H7 (cell line): ENCODE measurements at places on chromosomes 4 and X. TPM values are rescaled to one million over a fixed set of nuclear protein-coding genes. Genes with fewer than 3 reads are reported as not detected.

GRCh38 chrX:29627833-29628232 is 587.5 kb upstream of the MAGEB2 start:
- DNase-seq: no peak

DNA sequence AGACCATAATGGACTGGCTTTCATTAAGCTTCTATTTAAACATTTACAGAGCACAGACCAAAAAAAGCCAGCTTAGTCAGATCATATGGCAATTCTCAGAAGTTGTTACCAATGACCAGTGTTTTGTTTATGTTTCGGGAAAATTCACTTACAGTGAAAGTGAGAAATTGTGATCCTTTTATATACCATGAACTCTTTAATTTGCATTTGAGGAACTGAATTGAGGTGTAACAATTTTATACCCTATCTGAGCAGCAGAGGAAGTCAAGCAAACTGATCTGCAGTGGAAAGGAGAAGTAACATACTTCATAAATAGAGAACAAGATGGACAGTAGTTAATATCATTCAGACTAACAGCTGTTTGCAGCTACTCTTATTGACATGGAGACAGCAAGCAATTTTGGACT is 97.1 kb downstream of the TMA16 start:
- DNase-seq: no peak

GRCh38 chr4:102713096-102713495 is 47.7 kb downstream of the MANBA start:
- no peak for DNase-seq

DNA sequence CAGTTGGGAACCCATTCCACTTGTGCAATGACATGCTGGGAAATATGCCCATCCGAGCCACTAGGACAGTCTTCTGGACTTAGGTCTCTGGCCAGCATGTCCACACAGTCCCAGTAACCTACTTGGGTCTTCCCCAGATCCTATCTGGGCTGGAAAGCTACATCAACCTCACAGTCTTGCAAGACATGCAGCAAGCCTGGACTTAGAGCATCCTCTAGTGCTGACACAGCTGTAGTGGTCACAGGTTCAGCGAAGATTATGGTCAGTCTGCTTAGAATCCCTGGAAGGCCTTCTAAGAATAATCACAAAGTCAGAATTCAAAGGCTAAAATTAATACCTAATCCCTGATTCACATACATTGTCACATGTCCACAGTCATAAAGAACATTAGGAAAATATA is 842.7 kb downstream of the STPG2 start:
- DNase-seq: no peak

- no peak for DNase-seq
Measured at GRCh38 chrX:122464341-122464740, 719.7 kb upstream of the GRIA3 start.

GRCh38 chrX:318739-319578 is at the start of gene GTPBP6:
Gene GTPBP6, minus strand, starts transcription at chrX:318796. Its CDS starts 9 bp downstream, at chrX:318787.
- peak; percentile 98 for DNase-seq

DNA sequence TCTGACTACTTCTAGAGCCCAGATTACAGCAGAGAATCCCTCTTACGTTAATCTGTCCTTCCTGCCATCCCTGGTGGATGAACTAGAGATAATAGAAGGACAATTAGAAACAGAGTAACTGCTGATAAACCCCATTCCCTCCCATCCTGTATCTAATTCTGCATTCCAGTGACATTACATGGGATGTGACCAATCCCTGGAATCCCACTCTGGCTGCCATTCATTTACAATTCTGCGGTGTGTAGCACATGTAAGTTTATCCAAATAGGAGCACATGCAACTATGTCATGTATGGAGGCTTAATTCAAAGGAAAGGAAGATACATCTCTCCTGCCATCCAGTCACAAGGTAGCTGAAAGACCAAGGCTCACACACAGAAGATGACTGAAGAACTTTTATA is 339.5 kb downstream of the GPAT3 start:
- no peak for DNase-seq

DNA sequence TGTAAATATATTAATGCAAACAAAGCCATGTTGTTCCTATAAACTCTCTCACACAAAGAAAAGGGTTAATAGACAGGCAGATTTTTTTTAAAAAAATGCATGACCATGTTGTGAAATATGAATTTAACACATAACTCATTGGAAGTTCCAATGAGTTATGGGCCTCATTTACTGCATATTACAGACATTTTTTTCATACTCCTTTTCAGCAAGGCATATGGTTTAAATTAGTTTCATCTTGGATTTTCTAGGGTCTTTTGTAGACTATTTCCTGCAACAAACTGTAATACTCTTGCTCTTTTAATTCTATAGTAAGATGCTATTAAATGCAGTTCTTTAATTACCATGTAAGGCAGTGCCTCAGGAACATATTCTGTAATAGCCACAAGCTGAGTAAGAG is 323.1 kb downstream of the GBA3 start:
- DNase-seq: no peak

CLNK gene
- not detected in 2 replicates for total RNA-seq

EVC2 gene
- total RNA-seq: 6.2 and 7.5 TPM in 2 replicates

OPHN1 gene
- total RNA-seq: 2.6 and 2.9 TPM in 2 replicates

MAGEA9B gene
- not detected in 2 replicates for total RNA-seq
